ENCODE measurements at places on chromosomes 7 and 10. TPM values are rescaled to one million over a fixed set of nuclear protein-coding genes. Genes with fewer than 3 reads are reported as not detected.

DNA sequence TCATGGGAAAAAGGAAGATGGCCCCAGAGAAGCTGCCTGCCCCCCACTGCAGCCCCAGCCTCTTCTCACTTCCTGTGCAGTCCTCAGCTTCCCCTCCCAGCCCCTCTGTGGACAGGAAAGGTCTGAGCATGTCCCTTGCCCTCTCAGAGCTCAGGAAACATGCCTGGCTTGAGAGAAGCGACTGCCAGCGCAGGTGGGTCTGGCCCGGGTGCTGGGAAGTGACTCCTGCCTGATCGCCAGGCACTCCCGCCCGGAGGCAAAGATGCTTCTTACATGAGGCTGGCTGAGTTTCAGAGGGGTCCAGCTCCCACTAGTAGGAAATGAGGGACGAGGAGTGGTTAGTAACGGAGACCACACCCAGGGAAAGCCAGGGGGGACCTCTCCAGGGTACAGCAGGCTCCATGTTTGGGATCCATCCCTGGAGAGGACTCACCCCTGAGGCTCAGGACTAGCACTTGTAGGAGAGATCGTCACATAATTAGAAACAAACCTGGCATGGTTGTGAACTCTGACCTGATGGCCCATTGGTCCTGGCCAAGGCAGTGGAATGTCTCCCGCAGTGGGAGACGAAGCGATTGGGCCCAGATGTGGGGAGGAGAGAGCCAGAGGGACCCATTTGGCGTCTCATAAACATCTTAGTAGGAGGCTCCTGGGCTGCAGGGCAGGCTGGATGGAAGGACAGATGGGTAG lies 12.3 kb downstream of the ELN start:
- DNase-seq: no peak

GRCh38 chr7:149006345-149006725 lies 22.0 kb downstream of the PDIA4 start:
- DNase-seq: no peak

- DNase-seq: no peak
Measured at GRCh38 chr10:122323189-122323588, 51.3 kb upstream of the PLEKHA1 start.

GRCh38 chr10:27503498-27504006 lies 552 bp upstream of the RAB18 start:
- DNase-seq: no peak

GRCh38 chr10:124342821-124343170 lies 75.9 kb downstream of the OAT start:
- no peak for DNase-seq

DNA sequence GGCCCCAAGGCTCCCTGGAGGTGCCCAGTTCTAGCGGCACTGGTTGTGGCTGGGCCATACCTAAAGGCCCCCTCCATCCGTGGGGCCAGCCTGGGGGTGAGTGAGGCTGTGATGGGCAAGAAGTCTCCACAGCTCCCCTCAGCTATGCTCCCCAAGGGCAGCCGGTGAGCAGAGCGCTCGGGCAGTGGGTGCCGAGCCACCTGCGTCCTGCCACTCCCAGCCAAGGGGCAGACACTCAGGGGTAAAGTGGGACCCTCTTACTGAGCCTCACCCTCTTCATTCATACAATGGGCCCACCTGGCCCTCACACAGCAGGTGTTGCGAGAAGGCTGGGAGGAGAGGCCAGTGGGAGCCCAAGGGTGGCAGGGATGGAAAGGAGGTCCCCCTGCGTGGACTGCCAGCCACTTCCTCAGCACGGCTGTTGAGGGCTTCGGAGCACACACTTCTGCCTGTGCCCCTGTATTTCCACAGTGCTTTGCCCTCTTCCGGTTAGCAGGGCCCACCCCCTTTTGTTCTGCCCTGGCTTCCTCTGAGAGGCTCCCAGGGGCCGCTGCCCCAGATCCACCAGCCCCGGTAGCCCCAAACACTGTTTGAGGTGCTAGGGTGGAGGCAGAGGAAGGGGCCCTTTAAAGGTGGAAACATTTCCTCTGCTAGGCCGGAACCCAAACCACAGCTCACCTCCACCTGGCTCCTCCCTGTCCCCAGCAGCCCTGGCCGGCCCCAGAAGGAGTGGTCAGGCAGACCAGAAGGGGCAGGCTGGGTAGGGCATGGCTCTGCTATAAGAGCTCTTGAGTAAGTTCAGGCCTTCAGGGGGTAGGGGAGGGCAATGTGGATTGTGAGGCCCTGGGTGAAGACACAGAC lies 16.4 kb upstream of the C10orf105 start:
- DNase-seq: peak; percentile 44

DNA sequence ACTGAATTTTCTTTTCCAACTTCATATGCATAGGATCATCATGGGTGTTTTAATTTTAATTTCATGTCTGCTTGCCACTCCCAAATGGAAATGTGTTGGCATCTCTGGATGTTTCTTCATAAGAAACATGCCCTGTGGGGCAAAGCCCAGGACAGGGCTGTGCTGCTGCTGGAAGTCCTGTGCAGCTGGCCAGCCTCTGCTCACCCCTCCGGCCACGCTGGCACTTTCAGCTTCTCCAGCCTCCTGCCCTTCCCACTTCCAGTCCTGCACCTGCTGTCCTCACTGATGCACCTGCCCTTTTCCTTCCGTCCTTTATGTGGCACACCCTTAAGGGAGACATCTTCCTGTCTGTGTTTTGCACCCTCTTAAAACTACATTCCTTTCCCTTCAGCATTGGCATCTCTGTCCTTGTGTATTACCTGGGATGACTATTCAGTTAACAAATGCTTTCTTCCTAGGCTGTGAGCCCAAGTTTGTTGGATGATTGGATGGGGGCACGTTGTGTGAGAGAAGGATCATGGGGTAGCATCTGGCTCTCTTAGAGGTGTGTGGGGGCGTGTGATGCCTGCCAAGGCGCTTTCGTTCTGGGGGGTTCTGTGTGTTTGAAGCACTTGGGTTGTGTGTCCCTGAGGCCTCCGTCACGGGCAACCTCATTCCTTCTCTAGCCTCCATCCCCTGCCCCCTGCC lies 56.8 kb downstream of the TCF7L2 start:
- DNase-seq: no peak

DNA sequence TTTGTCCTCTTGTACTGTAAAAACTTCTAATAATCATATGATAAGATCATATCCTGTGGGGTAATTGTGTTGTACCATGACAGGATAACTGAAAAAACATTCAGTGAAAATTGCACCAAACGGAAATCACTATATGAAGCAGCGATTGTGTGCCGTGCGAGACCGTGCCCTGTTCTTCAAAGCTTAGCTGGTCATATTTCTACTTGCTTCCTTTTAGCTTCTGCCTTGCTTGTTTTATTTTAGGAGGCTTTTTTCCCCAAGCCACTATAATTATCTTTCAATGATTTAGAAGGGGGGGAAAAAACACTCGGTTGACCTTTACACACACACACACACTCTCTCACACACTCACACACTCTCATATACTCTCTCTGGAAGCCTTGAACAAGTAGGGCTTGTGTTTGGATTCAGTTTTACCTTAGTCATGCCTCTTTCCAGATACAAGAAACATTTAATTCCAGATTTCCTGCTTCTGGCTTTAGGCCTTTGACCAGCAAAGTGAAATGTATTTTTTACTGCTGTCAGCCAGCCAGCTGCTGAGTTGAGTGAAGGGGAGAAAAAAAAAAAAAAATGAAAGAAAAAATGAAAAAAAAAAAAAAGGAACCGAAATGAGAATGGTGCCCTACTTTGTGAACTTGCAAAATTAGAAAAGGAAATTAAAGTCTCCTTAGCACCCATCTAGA lies 181.4 kb downstream of the ARID5B start:
- peak; percentile 51 for DNase-seq

DNA sequence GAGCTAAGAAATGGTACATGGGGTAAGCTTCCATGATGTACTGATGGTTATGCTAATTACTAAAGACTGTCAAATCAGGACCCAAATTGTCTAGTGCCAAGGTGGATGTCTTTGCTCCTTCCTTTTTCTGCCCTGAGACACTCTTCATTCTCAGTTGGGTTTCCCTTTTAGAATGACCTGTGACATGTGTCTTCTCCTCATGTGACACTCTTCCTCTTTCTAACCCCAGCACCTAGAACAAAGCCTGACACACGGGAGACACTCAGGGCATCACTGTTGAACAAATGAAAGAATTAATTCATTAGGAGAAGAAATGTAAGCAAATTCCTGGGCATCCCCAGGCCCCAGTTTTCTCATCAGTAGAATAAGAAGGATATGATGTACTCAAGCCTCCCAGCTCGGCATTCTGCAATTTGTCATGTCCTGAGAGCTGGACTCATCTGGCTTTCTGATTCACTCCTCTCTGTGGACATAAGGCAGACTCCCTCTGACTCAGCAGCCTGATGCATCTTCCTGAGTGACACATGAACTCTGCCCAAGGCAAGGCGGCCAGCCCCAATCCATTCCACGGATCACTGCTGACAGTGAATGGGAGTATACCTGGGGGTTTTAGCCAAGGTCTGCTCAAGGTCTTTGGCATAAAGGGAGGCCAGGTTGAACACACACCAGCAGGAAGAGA lies 473.8 kb downstream of the KCNMA1 start:
- no peak for DNase-seq

- DNase-seq: no peak
Measured at GRCh38 chr7:94452239-94452638, 57.4 kb upstream of the CASD1 start.

DNA sequence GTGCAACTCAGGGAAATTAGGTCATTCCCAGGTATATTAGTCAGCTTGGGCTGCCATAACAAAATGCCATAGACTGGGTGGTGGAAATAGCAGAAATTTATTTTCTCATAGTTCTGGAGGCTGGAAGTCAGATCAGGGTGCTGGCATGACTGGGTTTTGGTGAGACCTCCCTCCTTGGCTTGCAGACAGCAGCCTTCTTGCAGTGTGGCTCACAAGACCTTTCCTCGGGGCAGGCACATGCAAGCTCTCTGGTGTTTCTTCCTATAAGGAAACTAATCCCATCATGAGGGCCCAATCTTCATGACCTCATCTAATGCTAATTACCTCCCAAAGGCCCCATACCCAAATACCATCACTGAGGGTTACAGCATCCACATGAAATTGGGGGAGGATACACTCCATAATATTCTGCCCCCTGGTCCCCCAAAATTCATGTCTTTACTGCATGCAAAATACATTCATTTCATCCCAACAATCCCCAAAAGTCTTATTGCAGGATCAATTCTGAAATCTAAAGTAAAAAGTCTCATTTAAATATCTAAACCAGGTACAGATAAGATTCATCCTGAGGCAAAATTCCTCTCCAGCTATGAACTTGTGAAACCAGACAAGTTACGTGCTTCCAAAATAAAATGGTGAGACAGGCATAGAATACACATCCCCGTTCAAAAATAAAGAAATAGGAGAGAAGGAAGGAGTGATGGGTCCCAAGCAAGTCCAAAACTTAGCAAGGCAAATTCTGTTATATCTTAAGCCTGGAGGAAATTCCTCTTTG lies 17.4 kb upstream of the CBLL1 start:
- no peak for DNase-seq

GRCh38 chr7:25289518-25289917 lies 61.2 kb upstream of the NPVF start:
- DNase-seq: no peak

- no peak for DNase-seq
Measured at GRCh38 chr7:142384493-142384922, 126.7 kb upstream of the PRSS58 start.

- no peak for DNase-seq
Measured at GRCh38 chr7:32336726-32337125, 153.5 kb downstream of the LSM5 start.

DNA sequence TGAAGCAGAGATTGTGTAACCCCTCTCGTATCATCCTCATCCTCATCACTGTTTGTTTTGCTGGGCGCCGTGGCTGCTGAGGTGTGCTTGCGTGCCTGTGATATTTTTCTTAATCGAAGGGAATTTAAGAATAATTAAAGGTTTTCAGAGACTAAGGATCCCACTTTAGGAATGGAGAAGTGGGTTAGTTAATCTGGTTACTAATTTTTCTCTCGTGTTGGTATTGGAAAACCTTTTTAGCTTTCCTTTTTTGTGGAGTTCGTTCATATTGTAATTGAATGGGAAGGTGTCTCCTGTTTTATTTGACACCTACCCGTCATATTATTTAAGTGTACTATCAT lies 1.3 kb downstream of the UBN2 start:
- peak; percentile 57 for DNase-seq

GRCh38 chr7:102814025-102814471 lies 65.2 kb downstream of the FAM185A start:
- no peak for DNase-seq

GRCh38 chr7:141073173-141073640 lies 657 bp upstream of the TMEM178B start:
- DNase-seq: no peak

- peak; percentile 66 for DNase-seq
Measured at GRCh38 chr7:41006306-41006995, 696.4 kb downstream of the INHBA start.

DNA sequence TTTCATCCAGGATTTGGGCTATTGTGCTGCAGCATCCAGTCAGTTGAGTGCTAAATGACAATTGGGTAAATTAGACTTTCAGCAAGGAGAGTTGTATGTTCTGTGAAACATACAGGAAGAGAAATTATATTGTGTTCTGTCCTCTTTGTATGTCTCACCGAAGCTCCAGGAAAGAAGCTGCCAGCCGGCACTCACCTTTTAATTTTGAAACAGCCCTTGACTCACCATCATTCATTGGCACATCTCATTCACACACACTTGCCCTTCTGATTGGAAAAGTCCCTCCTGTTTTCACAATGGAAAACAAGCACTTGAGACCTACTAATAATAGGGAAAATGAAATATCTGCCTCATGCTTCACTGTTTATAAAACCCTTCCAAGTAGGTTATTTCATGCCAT lies 495.6 kb downstream of the RPS24 start:
- DNase-seq: no peak

DNA sequence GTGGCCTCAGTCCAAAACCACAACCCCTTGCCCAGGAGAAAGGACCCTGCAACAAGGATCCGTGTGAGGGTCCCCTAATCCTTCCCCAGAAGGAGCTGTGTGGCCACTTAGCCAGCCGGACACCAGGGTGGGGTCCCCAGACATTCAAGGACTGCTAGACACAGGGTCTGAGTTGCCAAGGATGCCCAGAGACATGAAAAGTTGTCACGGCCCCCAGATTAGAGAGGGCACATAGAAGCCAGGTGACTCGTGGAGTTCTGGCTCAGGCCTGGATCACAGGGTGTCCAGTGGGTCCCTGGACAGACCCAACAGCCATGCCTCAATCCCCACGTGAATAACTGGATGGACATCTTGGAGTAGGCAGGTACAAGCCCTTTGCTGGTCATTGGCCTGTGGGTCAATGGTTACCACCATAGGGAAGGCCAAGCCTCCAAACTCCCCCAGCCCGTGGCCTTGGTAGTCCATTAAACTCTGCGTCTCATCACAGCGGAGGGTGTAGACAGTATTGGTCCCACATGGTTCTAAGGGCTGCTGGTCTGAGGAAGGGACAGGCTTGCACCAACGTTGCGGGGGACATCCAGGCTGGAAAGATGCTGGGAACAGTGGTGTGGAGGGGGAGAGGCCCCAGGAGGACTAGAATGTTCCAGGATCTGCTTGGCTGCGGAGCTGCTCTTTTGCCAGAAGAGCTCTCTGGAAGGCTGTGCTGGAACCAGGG lies 205.9 kb upstream of the PPP2R2D start:
- no peak for DNase-seq

Gene RBP4
- total RNA-seq: 4.5 TPM

Gene LIPM
- total RNA-seq: not detected

Gene UNC5B
- 0.51 TPM for total RNA-seq

Gene SHOC2
- total RNA-seq: 7.0 TPM

Gene CCDC126
- 8.7 TPM for total RNA-seq

Gene CALML5
- total RNA-seq: 0.71 TPM

Gene PLEKHS1
- total RNA-seq: not detected

Gene JAKMIP3
- 0.08 TPM for total RNA-seq

Gene MINDY4
- 3.5 TPM for total RNA-seq

Gene PLAC9
- total RNA-seq: not detected

Gene SPRN
- not detected for total RNA-seq

Gene SLC39A12
- not detected for total RNA-seq
